ENCODE measurements at places on chromosomes 3 and 15. TPM values are rescaled to one million over a fixed set of nuclear protein-coding genes. Genes with fewer than 3 reads are reported as not detected.

The CSPG4 gene
- total RNA-seq, result 1.2 TPM

The OTOL1 gene
- total RNA-seq, result not detected

The GNAT1 gene
- total RNA-seq, result not detected

The MB21D2 gene
- 10.3 TPM for total RNA-seq

The ACKR2 gene
- total RNA-seq, result not detected

The OIP5 gene
- 9.7 TPM for total RNA-seq

The CCDC54 gene
- not detected for total RNA-seq

The A4GNT gene
- not detected for total RNA-seq

The SLC4A7 gene
- 85.9 TPM for total RNA-seq

Data from epithelial cell of umbilical artery (primary cell).